ENCODE measurements at places on chromosomes 7 and 10.
A peak's percentile ranks its signal among the peaks of the same experiment; 100 is the strongest.

GRCh38 chr7:101169838-101170551 lies 4.6 kb upstream of the VGF start:
- H3K27ac ChIP-seq: no peak overlapping the region
- peaks cover 73% of the 10 kb centered on the region for H3K4me1 ChIP-seq
- H3K27me3 ChIP-seq: peaks cover 100% of the 10 kb centered on the region
- H3K36me3 ChIP-seq: peaks cover 10% of the 10 kb centered on the region
- no peak overlapping the region for H3K4me3 ChIP-seq
- peak; percentile 87 for DNase-seq

DNA sequence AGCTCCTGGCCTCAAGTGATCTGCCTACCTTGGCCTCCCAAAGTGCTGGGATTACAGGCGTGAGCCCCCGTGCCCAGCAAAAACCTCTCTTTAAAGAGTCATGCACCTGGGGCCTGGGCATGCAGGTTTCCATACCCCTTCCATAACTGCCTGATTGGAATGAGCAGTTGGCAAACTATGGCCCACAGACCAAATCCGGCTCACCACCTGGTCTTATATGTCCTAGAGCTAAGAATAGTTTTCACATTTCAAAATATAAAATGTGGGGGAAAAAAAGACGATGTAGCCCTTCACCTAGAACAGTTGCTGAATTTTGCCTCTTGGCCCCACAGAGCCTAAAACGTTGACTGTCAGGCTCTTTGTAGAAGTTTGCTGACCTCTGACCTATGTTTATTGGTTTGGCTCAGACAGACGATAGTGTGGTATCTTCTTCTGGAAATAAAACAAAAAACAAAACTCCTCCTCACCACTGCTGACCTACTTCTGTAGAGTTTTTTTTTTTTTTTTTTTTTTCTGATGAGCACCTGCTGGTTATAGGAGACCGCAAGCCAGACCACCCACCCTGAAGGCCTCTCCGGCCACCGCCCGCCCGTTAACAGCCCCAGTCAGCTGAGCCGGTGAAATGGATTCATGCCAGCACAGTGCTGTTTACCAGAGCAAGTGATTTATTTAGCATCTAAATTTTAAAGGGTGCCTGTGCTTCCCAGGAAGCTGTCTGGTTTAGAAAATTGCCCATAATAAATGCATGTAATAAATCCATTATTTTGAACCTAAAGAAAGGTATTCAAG lies 33.5 kb upstream of the SFRP5 start:
- H3K27ac ChIP-seq: no peak overlapping the region
- peaks cover 45% of the 10 kb centered on the region for H3K27me3 ChIP-seq
- no peak overlapping the region for H3K4me3 ChIP-seq
- no peaks in the 10 kb centered on the region for H3K36me3 ChIP-seq
- no peak for DNase-seq
- H3K4me1 ChIP-seq: no peaks in the 10 kb centered on the region

DNA sequence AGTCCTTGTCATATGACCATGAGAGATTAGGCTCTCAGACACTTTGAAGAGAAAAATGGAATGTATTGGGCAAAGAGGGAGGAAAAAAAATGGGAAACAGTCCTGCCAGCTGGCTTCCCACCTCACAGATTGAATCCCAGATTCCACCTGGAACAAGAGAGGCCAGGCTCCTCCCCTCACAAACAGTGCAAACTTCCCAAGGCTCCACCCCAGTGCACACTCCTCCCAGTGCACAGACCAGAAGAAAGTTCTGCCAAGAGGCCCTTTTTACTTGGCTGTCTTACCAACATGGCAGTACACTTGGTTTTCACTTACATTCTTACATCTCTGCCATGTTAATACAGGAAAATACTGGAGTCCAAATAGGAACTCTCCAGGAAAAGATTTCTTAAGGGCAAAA lies 202.3 kb downstream of the AHR start:
- H3K27me3 ChIP-seq: no peaks in the 10 kb centered on the region
- H3K36me3 ChIP-seq: no peaks in the 10 kb centered on the region
- no peak for DNase-seq
- peaks cover 9% of the 10 kb centered on the region for H3K4me1 ChIP-seq

GRCh38 chr10:117532451-117533107 lies 10.0 kb upstream of the EMX2 start:
- H3K4me3 ChIP-seq: no peak overlapping the region
- H3K36me3 ChIP-seq: no peaks in the 10 kb centered on the region
- H3K27me3 ChIP-seq: peaks cover 89% of the 10 kb centered on the region
- no peaks in the 10 kb centered on the region for H3K4me1 ChIP-seq

DNA sequence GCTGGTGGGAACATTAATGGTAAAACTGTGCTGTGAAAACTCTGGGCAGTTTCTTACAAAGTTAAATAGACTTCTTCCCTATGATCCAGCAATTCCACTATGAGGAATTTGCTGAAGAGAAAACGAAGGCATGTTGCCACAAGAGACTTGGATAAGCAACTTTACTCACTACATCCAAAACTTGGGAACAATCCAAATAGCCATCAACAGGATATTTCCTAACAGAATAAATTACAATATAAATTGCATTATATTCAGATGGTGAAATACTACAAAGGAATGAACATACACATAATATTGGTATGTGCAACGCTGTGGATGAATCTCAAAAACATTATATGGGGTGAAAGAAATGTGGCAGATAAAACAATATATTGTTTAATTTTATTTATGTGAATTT lies 21.4 kb upstream of the MKI67 start:
- H3K27me3 ChIP-seq: peaks cover 49% of the 10 kb centered on the region
- no peak overlapping the region for H3K27ac ChIP-seq
- H3K4me1 ChIP-seq: peaks cover 13% of the 10 kb centered on the region
- no peak for DNase-seq

GRCh38 chr7:73521636-73522104 lies 423 bp downstream of the BAZ1B start:
- H3K27ac ChIP-seq: peak overlapping the region; percentile 65
- peak overlapping the region; percentile 79 for H3K4me3 ChIP-seq
- DNase-seq: no peak

DNA sequence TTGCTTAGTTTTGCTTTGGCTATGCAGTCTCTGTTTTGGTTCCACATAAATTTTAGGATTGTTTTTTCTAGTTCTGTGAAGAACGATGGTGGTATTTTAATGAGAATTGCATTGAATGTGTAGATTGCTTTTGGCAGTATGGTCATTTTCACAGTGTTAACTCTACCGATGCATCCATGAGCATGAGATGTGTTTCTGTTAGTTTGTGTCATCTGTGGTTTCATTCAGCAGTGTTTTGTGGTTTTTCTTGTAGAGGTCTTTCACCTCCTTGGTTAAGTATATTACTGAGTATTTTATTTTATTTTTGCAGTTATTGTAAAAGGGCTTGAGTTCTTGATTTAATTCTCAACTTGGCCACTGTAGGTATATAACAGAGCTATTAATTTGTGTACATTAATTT lies 78.2 kb upstream of the ZNF92 start:
- H3K36me3 ChIP-seq: no peaks in the 10 kb centered on the region
- DNase-seq: no peak
- H3K27me3 ChIP-seq: no peaks in the 10 kb centered on the region
- no peak overlapping the region for H3K4me3 ChIP-seq

GRCh38 chr7:30181211-30181610 lies 46.4 kb downstream of the MTURN start:
- H3K27me3 ChIP-seq: peaks cover 4% of the 10 kb centered on the region
- H3K4me3 ChIP-seq: no peak overlapping the region
- DNase-seq: no peak
- H3K4me1 ChIP-seq: peaks cover 7% of the 10 kb centered on the region
- no peak overlapping the region for H3K27ac ChIP-seq

DNA sequence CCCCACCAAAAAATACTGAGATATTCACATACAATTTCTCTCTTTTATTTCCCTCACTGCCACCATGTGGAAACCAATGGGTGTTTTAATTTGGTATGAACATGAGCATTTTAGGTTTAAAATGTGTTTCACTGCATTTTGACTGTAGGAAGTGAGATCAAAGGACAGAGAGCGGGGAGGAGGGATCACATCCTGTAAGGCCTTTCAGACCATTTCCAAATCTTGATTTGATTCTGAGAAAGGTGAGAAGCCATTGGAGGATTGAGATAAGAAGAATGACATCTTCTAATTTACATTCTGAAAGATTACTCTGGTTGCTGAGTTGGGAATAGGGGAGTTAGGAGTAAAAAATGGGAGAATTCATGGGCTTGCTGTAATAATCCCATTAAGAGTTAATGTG lies 42.5 kb downstream of the GPR141 start:
- H3K4me1 ChIP-seq: peaks cover 6% of the 10 kb centered on the region
- no peak for DNase-seq
- H3K27ac ChIP-seq: no peak overlapping the region
- H3K27me3 ChIP-seq: no peaks in the 10 kb centered on the region
- H3K36me3 ChIP-seq: no peaks in the 10 kb centered on the region
